Activated CD8-positive, alpha-beta T cell treated with anti-CD3 and anti-CD28 coated beads, Interleukin-2, amount 10 ng/mL, durations not matched to agents 7 days and 5 days (primary cell): ENCODE measurements at places on chromosomes 13 and 19.

DNA sequence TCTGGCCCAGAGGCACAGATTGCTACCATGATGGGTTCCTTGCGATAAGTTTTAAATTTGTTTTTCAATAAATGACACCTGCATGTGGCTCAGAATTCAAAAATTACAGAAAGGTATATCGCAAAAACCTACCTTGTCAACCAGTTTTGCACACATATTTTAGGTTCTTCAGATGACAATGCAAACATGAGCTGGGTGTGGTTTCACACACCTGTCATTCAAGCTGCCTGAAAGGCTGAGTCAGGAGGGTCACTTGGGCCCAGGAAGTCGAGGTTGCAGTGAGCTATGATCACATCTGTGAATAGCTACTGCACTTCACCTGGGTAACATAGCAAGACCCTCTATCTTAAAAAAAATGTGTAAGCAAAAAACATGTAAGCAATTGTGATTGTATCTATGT lies 56.1 kb downstream of the DNM2 start:
- DNase-seq = peak; percentile 33

- DNase-seq = peak; percentile 90
These were observed 3.0 kb downstream of the IRF2BP1 start for GRCh38 chr19:45882652-45883585.

DNA sequence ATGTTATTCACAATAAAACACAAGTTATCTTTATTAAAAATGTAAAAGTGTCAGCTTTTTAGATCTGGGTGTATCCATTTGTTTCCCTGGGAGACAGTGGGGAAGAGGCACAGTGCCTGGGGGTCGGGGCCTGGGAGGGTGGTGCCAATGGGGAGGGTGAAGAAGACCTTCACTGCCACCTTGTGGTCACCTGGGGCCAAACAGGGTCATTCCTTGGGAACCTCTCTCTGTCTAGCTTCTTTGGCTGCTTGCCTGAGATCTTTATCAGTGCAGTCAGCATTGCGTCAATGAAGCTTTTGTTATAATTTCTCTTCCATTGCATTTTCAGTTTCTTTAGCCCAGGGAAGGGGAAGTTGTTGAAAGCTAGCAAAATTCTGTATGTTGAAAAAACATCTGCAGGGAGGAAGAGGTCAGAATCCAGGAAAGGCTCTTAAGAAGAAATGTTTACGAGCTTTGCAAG lies 39.1 kb downstream of the PCDH8 start:
- DNase-seq = peak; percentile 61

- no peak for DNase-seq
These were observed 492.5 kb upstream of the GPC6 start for GRCh38 chr13:92734068-92734467.

DNA sequence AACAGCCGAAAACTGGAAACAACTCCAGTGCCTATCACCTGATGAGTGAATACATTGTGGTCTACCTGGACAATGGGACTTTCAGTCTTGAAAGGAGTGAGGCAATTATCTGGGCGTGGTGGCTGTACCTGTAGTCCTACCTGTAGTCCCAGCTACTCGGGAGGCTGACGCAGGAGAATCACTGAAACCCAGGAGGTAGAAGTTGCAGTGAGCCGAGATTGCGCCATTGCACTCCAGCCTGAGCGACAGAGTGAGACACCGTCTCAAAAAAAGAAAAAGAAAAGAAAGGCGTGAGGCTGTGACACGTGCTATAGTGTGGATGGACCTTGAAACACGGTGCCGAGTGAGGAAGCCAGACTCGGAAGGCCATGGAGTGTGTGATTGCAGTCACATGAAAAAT lies 4.1 kb upstream of the NTN5 start:
- DNase-seq = no peak

- no peak for DNase-seq
These were observed 374.3 kb downstream of the EFNB2 start for GRCh38 chr13:106161146-106161545.

DNA sequence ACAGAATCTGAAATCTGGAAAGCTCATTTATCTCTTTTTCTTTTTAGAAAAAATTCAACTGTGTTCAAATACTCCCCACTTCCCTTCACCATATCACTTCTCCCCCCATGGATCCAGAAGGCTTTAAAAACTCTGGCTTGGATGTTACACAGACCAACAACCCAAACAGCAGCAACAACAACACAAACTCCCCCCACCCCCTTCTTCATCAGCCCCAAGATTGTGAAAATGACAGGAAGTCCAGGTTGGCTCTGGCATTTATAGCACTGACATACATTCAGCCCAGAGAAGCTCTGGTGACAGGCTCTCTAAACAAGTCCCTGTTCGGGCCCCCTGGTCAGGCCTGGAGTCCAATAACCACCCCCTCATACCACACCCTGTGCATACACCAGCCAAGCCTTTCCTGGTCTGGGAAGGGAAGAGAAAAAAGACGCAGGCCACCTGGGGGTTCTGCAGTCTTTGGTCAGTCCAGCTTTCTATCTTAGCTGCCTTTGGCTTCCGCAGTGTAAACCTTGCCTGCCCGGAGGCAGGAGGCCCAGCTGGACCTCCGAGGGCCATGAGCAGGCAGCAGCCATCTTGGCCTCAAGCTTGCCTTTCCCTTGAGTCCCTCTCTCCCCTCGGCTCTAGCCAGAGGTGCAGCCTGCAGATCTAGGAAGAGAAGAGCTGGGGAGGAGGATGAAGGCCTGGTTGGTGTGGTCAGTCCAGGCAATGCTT lies 6.8 kb downstream of the CDX2 start:
- DNase-seq = no peak

- DNase-seq = no peak
These were observed 165.9 kb downstream of the B3GLCT start for GRCh38 chr13:31365630-31366029.

DNA sequence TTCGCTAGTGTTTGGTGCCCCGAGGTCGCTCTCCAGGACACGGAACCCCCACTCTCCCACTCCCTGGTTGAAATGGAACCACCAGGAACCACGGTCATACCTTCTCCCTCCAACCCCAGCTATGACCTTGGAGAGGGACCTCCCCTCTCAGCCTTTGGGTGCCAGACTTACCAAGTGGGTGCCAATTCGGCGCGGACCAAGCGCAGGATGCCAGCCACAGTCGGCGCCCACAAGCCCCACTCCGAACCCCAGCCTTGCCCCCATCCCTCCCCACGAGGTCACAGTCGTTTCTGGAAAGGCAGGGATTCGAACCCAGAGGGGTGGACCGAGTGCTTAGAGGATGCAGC lies 910 bp downstream of the PDE4C start:
- no peak for DNase-seq

- DNase-seq = no peak
These were observed 124.5 kb downstream of the KCTD15 start for GRCh38 chr19:33921165-33921564.

DNA sequence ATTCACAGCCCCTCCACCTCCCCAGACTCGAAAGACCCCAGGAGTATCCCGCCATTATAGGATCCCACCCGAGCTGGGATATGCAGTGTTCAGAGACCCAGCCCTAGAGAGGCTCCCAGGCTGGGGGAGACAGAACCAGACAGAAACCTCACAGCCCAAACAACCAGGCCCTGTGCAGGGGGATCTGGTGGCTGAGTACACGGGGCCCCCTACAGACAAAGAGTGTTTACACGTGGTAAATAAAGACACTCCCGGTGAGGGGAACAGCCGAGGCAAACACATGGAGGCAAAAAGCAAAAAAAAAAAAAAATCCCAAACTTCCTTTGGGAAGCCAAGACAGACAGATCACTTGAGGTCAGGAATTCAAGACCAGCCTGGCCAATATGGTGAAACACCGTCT lies 25.1 kb downstream of the TINCR start:
- DNase-seq = no peak

GRCh38 chr19:18298601-18299000 lies 17.2 kb upstream of the JUND start:
- DNase-seq = no peak

GRCh38 chr13:76773448-76774094 lies 112.6 kb downstream of the KCTD12 start:
- DNase-seq = no peak

DNA sequence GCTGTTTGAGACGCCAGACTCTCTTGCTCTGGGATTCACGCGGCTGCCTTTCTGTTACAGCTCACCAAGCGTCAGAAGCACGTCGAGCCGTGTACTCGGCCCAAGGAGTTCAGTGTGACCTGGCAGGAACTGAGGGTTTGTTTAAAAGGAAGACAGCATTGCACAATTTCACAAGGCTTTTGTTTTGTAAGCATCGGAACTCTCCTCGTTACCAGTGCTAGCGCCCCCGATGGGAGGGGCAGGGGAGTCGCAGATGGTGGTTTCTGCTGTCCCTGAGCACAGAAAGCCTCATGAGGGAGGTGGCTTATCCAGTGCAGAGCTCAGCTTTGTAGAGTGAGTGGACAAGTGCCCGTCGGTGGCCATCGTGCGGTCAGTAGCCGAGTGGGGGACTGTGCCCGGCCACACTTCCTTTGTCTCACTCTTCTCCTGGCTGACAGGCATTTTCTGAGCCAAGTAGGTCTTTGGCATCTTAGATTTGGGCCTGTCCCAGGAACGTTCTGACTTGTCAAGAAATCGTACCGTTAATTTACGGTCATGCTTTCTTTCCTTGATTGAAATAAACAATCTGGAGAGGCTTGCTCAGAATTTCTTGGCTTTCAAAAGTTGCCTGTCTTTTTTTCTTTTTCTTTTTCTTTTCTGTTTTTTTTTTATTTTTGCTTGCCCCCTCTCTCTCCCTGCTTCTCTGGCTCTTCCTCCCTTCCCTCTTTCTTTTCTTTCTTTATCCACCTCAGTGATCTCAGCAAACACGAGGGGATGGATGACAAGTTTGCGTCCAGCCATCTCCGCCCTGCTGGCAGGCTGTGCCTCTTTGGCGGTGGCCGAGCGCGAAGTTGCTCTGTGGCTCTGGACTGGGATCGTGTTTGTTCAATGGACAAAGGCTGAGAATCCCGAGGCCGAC lies 7.7 kb downstream of the KDM4B start:
- DNase-seq = no peak

DNA sequence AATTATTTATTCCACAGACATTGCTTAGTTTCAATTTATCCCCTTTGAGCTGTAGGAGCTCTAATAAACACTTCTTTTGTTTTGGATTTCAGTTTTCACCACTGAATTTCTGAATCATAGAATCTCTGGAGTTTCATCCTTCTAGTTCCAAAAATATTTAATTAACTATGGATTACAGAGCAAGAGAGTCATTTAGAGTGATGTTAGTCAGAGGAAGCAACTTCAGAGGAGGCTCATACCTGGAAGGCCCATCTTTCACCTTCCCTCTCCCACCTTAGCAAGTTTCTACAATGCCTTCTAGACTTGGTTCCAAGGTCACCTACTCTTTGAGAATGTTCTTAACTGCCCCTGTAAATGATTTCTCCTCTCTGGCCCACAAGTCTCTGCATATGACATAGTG lies 353.2 kb downstream of the SPRY2 start:
- DNase-seq = no peak

GRCh38 chr13:22871231-22871630 lies 309.5 kb upstream of the SGCG start:
- DNase-seq = no peak

DNA sequence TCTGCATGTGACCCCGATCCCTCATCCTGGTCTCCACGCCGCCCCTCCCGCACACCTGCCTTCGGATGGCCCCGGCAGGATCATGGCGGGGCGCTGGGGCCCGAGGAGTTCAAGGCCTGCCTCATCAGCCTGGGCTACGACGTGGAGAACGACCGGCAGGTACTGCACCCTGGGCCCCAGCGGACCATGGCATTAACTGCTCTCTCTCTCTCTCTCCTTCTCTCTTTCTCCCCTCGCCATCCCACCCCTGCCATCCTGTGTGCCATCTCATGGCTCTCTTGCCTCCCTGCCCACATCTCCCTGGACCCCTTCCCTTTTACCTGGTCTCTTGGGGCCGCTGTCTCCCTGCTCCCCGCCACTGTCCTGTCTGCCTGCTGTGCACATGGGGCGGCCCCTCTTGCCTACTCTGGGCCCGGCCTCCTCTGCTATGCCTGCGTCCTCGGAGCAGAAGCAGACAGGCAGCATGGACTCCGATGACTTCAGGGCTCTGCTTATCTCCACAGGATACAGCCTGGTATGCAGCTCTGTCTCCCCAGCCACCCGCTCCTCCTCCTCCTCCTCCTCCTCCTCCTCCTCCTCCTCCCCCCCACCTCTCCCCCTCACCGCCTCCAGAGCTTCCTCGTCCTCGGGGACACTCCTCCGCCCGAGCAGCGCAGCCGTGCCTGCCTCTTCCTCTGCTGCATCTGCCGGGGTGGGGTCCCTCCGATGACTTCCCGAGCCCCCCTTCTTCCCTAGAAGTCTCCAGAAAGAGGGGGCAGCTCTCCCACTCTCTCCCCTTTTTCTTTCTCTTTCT lies 16.2 kb downstream of the CAPN12 start:
- no peak for DNase-seq

DNA sequence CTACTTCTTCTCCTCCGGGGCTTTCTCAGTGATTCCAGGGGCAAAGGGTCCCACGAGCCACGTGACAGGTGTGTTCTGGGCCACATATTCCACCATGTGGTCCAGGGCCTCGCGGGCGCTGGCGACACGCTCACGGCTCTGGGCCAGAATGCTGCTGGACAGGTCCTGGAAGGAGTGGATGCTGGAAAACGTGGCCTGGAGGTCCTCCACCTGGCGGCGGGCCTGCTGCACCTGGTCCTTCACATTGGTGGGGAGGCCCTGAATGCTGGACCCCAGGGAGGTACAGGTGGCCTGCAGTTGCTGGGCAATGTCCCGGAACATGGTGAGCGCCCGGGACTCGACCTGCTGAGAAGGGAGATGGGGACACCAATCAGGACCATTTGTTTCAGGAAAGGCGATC lies 7.7 kb upstream of the TICAM1 start:
- no peak for DNase-seq

- no peak for DNase-seq
These were observed 13.2 kb downstream of the SPINT2 start for GRCh38 chr19:38277549-38277948.

DNA sequence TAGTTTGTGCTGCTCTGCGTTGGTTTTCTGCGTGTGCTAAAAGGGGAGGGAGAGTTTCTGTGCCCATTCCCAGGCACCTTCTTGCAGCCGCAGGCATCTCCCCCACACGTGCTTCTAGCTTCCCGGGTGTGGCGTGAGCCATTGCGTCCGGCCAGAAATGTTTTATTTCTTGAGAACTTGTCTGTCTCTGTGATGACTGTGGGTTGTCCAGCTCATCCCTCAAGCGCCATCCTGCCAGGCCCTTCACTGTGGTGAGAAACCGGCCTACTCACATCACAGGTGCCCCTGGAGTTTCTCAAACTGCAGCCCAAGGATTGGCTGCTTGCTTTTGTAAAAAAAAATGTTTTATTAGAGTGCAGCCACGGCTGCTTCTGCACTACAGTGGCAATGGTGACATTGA lies 24.2 kb downstream of the EPN1 start:
- no peak for DNase-seq

GRCh38 chr19:49680421-49681351 lies 3.6 kb downstream of the PRMT1 start:
- DNase-seq = peak; percentile 95

- no peak for DNase-seq
These were observed 1458.3 kb downstream of the UQCRFS1 start for GRCh38 chr19:27754700-27755099.

- no peak for DNase-seq
These were observed 6.0 kb downstream of the DDX39A start for GRCh38 chr19:14412996-14413692.

DNA sequence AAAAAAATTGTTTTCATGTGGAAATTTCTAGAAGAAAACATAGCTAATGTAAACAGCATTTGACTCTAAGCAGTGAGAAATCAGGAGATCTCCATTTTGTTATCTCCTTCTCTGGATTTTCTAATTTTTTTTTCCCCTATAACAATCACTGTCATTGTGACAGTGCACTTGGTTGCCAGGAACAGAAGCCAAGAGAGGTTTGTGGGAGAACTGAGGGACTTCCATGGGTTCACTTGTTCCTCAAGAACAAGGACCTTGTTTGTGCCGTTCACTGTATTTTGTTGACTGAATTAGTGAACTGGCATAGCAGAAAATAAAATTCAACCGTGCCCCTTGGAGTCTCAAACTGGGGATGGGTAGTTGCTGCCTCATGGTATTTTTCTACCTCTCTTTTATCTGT lies 17.1 kb downstream of the SHISA7 start:
- no peak for DNase-seq
